Pancreas (tissue), 10 donors: ENCODE measurements at places on chromosomes 12 and 14. TPM values are rescaled to one million over a fixed set of nuclear protein-coding genes. Genes with fewer than 3 reads are reported as not detected.

G2E3 gene
- 9.5 TPM for total RNA-seq

GRCh38 chr14:91327250-91327595 is 82.7 kb upstream of the GPR68 start:
- DNase-seq: no peak

DNA sequence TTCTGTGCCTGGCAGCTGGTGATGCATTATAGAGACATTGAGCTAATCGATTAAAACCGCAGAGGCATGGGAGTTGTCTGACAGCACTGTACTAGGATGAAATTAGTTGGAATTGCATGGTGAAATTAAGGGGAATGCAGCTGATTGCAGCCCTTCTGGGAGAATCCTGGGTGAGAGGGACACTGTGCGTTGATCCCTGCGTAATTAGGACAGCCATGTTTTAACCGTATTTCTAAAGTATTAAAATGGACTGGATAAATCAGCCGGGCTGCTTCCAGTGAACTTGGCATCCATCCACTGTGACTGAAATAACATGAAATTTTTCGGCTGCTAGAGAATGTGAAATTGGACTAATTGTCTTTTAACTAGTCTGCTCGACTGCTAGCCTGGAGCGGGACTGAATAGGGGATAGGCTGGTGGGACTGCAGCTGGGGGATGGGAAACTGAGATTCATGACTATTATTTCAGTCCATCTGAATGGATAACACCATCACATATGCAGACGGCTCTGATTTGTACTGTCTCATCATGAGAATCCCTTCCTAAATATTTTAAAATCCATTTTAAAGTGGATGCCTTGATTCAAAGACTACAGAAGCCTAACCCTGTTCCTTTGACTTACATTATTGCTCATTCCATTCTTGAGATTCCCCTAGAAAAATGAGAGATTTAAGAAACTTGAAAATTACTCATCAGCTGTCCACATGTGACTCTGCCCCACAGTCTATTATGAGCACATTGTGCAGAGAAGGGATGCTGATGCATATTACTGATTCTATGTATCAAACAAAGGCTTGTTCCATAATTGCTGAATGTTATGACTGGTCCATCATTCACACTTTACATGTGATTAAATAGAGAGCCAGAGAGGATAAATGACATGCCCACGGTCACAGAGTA is 343.9 kb downstream of the NPAS3 start:
- DNase-seq: no peak

C14orf180 gene
- total RNA-seq: 0.34 TPM

IGF1 gene
- 2.3 TPM for total RNA-seq

DNA sequence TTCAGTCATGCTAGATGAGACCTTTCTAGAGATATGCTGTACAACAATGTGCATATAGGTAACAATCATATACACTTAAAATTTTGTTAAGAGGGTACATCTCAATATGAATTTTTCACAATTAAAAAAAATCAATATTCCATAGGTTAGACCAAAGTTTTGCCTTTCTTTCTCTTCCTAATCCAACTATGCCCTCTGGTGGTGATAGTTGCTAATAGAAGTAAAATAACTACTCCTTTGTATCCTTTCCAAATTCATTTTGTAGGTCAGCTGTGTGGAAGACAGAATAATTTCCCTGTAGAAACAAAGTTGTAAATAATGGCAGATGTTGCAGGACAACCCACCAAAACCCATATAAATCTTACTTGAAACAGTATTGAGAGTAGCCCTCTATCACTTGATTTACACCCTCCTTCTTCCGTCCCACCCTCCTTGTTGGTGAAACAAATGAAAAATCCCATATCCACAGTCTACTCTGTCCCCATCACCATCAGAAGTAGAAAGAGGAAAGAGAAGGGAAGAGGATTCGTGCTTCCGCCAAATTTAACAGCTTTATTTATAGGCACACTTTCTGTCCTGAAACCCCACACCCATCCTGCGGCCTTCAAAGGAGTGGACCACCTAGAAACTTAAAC is 34.2 kb upstream of the KICS2 start:
- no peak for DNase-seq

INHBC gene
- 0.09 TPM for total RNA-seq

SETD3 gene
- 28.4 TPM for total RNA-seq

DNA sequence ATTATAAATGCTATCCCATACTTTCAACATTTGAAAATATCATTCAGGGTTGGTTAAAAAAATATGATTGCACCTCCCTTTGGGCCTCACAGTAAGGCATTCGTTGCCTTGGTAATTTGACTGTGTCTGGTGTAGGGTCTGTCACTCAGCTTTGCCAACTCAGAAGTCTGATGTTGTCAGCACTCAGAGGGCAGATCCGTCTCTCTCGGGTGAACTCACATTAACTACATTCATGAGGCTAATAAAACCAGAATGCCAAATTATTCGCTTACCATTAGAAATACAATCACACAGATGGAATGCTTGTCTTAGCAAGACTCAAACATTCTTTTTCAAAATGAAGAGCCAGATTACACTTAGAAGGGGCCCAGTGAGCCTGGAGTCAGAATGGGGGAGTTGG is 53.0 kb downstream of the NPAS3 start:
- no peak for DNase-seq

- no peak for DNase-seq
Observed at GRCh38 chr12:27618836-27619235, 77.4 kb upstream of the REP15 start.

DIO3 gene
- 0.76 TPM for total RNA-seq

- DNase-seq: no peak
Observed at GRCh38 chr12:132921685-132922084, 34.3 kb upstream of the CHFR start.

GRCh38 chr12:30286345-30286926 is 409.2 kb downstream of the IPO8 start:
- no peak for DNase-seq

- DNase-seq: no peak
Observed at GRCh38 chr14:68255693-68256178, 436.2 kb downstream of the RAD51B start.

GRCh38 chr12:27105746-27106536 is 23.6 kb upstream of the C12orf71 start:
- DNase-seq: no peak

TIGAR gene
- total RNA-seq: 0.51 TPM

NTF3 gene
- not detected for total RNA-seq

GRCh38 chr14:100747021-100747586 is 20.4 kb downstream of the DLK1 start:
- DNase-seq: no peak

DNA sequence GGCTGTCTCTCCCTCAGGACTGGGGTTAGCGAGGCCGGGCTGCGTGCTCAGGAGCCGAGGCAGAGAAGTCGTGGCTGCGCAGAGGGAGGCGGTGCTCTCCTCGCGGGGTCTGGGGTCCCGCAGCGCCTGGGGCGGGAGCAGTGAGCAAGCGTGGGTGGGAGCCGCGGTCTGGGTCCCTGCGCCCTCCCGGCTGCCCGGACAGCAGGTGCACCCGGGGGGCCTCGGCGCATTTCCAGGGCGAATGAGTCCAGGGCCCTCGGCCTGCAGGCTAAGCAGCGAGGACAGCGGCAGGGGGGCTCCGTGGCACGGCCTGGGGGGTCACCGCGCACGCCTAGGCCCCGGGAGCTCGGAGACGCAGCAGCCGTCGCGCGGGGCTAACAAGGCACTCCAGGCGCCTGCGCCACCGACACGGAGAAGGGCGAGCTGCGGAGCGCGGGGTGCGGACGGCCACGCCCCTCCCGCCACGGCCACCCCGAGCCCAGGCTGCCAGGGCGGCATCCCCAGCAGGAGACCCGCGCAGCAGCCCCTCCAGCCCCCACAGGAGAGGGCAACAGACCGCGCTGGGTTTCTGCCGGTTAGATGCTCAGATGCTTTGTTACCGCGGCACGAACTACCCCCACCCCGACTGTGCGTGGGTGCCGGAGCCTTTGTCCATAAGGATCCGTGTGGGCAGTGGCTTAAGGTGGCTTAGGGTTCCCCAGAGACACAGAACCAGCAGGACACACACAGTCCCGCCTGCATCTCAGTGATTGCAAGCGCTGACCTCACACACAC is 117.7 kb upstream of the C14orf180 start:
- no peak for DNase-seq

KRT77 gene
- total RNA-seq: not detected

PARPBP gene
- total RNA-seq: 0.73 TPM

DNA sequence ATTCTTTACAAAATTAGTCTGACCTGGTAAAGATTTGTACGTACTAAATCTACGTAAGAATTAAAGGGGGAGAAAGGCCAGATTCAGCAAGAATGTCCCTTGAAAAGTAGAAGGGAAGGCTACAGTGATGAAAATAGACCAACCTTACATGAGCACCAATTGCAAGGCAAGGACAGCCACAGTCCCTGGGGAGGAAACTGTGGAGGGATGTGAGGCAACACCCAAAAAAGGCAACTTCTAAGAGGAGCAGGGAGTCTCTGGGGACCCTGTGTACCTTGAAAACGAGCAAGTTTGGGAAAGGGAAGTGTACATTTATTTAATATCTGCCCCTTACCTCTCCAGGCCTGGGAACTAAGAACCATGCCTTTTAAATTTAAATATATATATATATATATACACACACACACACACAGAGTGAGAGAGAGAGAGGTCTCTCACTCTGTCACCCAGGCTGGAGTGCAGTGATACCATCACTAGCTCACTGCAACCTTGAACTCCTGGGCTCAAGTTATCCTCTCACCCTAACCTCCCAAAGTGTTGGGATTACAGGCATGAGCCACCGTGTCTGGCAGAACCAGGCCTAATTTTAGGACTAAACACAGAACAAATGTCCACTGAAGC is 56.4 kb downstream of the TMCC3 start:
- DNase-seq: no peak

DNA sequence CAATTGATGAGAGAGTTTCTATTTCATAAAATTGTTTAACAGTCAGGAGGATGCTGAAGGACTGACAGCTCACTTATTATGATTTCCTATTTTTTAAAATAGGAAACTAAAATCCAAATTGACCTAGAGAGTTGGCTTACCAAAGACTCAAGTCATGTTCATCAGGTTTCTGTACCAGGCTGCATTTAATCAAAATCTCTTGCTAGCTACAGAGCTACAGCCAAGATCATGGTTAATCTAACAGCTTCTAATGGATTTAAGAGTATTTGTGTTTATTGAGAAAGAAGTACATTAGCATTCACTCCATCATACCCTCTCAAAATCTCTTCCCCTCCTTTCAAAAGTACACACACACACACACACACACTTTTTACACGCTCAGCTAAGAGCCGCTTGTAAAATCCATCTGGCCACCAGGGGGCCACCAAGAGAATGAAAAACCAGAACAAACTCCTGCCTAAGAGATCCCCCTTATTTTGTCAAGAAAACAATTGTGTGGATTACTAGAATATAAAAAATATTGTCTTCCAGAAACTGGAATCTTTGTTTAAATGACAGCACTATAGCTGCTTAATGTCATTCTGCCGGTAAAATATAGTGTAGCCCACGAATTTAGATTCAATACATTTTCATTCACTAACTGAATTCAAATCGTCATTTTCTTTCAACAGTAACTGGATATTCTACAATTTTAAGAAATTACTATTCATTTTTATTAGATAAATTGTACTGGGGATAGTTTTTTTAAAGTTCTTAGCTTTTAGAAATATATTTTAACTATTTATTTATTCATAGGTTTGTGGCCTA is 334.0 kb downstream of the BTG1 start:
- DNase-seq: peak; percentile 35

- DNase-seq: no peak
Observed at GRCh38 chr12:13135371-13136178, 32.1 kb upstream of the GSG1 start.

- DNase-seq: no peak
Observed at GRCh38 chr14:34398024-34398423, 64.0 kb downstream of the SPTSSA start.

DNA sequence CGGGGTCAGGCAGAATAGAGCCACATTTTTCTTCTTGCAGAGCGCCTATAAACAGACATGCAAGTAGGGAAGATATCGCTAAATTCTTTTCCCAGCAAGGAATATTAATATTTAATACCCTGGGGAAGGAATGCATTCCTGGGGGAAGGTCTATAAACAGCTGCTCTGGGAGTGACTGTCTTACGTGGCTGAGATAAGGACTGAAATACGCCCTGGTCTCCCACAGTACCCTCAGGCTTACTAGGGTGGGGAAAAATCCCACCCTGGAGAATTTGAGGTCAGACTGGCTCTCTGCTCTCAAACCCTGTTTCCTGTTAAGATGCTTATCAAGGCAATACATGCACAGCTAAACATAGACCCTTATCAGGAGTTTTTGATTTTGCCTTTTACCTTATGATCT is 262.3 kb downstream of the CEP128 start:
- no peak for DNase-seq

GRCh38 chr12:52618866-52619265 is 507 bp upstream of the KRT73 start:
- no peak for DNase-seq

- DNase-seq: no peak
Observed at GRCh38 chr12:11015775-11016430, 6.5 kb downstream of the TAS2R19 start.

- no peak for DNase-seq
Observed at GRCh38 chr12:48192861-48193260, 9.4 kb downstream of the CCDC184 start.

- DNase-seq: no peak
Observed at GRCh38 chr12:132375747-132376463, 46.5 kb upstream of the GALNT9 start.

PLEKHG7 gene
- 0.92 TPM for total RNA-seq

KRT75 gene
- total RNA-seq: not detected

GRCh38 chr12:56728139-56728861 is 3.2 kb upstream of the NACA start:
- DNase-seq: no peak

DNA sequence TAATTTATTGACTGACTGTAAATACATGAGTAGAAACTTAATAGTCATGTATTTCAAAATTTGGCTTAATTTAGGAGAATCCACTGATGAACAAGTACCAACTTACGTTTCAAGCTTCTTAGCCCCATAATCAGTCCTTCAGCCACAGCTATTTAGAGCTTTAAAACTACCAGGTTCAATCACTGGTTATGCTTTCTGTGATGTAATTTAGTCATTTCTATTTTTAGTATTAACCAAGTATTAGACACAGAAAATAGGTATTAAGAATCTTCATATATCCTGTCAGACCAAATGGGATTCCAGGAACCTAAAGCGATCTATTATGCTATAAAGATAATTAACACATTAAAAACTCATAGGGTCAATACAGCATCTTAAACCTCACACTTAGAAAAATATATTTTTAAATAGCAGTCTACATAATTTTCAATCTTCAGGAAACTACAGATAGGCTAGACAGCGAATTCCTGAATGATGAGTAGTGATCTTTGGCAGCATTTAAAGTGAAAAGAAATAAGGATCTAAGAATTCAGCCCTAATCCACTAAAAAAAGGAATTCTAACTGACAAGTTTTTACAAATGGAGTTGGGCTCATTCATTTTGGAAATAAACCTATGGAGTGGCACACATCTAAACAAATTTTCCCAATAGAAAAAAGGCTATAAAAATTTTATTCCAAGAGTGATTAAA is 51.5 kb downstream of the ZC3H14 start:
- DNase-seq: no peak

- DNase-seq: no peak
Observed at GRCh38 chr12:131117438-131118245, 163.9 kb downstream of the ADGRD1 start.

GRCh38 chr14:34718750-34719304 is 4.4 kb upstream of the CFL2 start:
- no peak for DNase-seq

- DNase-seq: no peak
Observed at GRCh38 chr14:63182968-63183367, 21.3 kb upstream of the RHOJ start.

TNS2 gene
- total RNA-seq: 52.6 TPM
